ENCODE measurements at places on chromosomes 3 and 15.

GRCh38 chr3:51799879-51800749 is 21.1 kb upstream of the IQCF6 start:
- peak; percentile 57 for DNase-seq

GRCh38 chr15:70362886-70363285 is 265.2 kb upstream of the TLE3 start:
- peak; percentile 40 for DNase-seq

- peak; percentile 40 for DNase-seq
Observed at GRCh38 chr3:77254967-77255831, 215.3 kb downstream of the ROBO2 start.

DNA sequence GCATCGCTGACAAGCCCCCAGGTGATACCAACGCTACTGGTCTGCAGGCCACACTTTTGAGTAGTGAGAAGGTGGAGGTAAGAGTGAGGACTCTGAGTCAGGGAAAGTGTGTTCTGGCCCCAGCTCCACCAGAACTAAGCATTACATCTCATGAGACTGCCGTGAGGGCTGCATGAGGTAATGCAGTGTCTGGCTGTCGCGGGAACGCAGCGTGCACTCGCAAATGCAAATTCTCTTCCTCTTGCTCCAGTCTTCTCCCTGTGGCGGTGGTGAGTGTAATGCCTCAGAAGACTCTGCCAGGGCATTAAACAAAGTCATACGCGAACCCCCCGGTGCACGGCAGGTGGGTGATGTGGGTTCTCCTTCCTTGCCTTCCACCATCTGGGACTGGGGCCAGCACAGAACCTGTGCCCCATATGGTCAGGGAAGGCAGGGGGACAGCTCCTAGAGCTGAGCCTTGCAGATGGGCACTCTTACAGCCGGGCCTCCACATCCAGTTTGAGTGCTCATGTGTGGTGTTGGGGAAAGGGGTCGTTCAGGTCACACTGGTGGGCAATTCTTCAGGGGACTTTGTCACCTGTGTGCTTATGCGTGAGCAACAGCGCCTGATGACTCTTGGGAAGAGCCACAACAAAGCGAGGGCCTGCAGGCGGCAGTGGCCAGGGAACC is 175.8 kb downstream of the XXYLT1 start:
- DNase-seq, result peak; percentile 18

- DNase-seq, result peak; percentile 12
Observed at GRCh38 chr3:55490276-55490913, 3.3 kb upstream of the WNT5A start.

GRCh38 chr15:96887730-96888129 is 557.2 kb downstream of the NR2F2 start:
- DNase-seq, result no peak

- no peak for DNase-seq
Observed at GRCh38 chr15:77070180-77070494, 772 bp downstream of the TSPAN3 start.

DNA sequence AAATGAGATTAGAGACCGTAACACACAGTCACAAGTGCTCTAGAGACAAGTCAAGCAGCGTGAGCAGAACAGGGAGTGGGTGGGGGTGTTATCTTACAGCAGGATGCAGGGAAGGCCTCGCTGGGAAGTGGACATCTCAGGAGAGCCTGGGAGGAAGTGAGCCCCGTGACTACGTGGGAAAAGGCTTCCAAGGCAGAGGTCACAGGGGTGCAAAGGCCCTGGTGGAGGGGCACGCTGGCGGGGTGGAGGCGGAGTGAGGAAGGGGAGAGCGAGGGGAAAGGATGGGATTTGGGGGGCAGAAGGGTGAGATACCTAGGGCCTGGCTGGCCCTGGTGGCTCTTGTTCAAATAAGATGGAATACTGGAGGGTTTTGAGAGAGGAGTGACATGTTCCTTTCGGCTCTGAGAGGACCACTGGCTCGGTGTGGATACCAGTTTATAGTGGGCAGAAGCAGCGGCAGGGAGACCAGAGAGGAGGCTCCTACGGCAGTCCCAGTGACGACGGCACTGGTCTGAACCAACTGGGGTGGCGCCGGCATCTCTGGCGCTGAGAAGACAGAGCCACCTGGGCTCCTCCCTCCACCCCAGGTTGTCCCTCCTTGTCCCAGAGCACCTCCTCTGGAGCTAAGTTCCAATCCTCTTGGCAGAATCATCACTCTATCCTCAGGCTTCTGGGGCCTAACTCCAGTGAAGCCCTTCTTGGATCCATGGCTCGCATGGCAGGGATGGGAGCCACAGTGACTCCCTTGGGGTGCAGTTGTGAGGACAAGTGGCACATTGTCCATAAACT is 266.2 kb upstream of the LYSMD4 start:
- no peak for DNase-seq

GRCh38 chr15:80485370-80486164 is 81.4 kb downstream of the ARNT2 start:
- peak; percentile 40 for DNase-seq

DNA sequence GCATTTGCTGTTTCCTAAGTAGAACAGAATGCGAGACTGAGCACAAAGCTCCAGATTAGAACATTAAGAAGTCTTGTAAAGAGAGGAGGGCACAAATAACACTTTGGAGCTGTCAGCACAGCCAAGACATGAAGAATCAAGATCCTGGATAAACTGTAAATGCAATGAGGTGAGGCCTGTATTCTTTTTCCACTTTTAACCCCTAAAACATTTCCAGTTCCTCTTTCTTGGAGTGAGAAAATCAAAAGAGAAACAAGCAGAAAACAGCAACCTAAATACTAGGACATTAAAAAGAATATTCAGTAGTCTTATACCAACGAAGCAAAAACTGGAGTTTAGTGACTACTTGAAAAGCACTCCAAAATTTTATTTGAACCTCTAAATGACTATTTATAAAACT is 204.3 kb downstream of the ZBTB20 start:
- no peak for DNase-seq

DNA sequence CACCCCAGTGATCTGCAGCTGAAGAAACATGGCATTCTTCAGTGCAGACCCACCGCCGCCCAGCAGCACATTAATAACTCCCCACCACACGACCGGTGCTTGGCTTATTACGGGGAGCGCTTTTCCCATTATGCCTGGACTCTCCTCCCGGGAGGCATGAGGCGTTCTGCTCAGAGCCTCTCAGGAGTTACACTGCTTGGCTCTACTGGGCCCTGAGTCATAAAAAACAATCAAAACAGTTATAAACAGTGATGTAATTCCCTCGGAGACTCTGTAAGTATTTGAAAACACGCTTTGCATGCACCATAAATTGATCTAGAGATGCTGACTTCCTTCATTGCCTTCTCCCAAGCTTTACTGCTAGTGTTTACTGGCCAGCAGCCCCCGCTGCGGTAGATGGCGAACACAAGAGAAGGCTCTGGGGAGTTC is 77.1 kb upstream of the SNRPA1 start:
- no peak for DNase-seq

DNA sequence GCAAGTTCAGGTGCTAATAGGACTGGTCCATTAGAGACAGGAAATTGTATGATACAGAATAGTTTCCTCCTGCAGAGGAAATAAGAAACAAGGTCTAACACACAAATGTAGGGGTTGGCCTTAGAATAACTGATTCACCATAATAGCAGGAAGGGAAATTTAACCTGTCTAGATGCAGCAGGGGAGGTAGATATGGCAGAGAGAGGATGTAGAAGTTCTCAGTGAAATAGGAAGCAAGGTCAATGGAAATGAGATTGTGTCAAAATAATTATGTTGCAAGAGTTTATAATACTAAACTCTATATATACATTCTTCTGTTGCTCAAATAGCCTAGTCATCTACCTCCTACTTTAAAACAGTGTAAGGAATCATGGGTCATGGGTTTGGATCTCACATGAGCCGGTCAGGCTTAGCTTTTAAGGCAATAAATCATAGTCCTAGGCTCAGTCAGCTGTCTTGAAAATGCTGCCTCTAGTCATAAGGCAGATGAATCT is 17.0 kb downstream of the BCL2A1 start:
- no peak for DNase-seq

All from NCI-H2171 treated with DMSO at 0.1 percent for 48 hours (cell line).